ENCODE measurements at places on chromosomes 12 and 14.

GRCh38 chr12:107092669-107093416 is 506 bp downstream of the CRY1 start:
- peaks cover 4% of the 10 kb centered on the region for H3K27me3 ChIP-seq
- no peak overlapping the region for H3K27ac ChIP-seq
- peaks cover 9% of the 10 kb centered on the region for H3K4me1 ChIP-seq
- H3K36me3 ChIP-seq: peaks cover 3% of the 10 kb centered on the region
- no peak overlapping the region for H3K4me3 ChIP-seq

DNA sequence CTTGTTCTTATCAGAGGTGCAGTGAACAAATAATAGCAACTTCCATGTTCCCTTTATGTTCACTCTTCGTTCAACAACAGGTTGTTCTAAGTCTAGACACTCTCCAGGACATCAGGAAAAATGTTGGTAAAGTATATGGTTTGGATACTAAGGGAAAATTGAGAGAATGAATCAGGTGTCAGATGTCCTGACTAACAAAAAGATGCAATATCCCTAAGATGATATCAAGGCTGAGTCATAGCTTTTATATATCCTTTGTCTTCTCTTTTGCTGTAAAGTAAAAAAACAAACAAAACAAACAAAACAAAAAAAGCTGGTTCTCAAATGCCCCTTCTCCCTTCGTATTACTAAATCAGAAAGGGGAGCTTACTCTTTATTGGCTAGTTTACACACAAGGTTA is 11.1 kb downstream of the GLIPR1L1 start:
- no peak overlapping the region for H3K4me3 ChIP-seq
- H3K27ac ChIP-seq: no peak overlapping the region
- no peak for DNase-seq
- H3K27me3 ChIP-seq: peaks cover 11% of the 10 kb centered on the region
- peaks cover 9% of the 10 kb centered on the region for H3K4me1 ChIP-seq
- no peaks in the 10 kb centered on the region for H3K36me3 ChIP-seq

DNA sequence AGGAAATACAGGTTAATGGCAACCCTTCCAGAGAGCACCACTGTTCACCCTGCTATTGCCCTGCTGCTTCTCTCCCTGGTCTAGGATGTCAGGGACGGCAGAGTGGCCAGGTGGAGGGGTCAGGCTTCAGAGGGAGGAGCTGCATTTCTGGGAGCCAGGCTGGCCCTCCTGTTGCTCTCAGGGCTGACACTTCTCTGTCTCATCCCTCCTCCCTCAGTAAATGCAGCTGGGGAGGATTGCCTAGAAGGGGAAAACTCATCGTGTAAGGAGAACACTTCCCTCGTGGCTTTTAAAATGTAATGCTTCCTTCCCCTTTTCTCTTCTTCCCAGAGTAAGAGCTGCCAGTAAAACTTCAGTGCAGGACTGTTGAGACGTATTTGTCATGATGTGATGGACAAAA is 20.8 kb downstream of the SUSD6 start:
- no peak for DNase-seq
- no peak overlapping the region for H3K27ac ChIP-seq
- no peak overlapping the region for H3K4me3 ChIP-seq
- peaks cover 24% of the 10 kb centered on the region for H3K36me3 ChIP-seq
- no peaks in the 10 kb centered on the region for H3K27me3 ChIP-seq

GRCh38 chr12:21891751-21892217 is 49.4 kb downstream of the ABCC9 start:
- DNase-seq: no peak
- H3K27ac ChIP-seq: no peak overlapping the region
- H3K4me3 ChIP-seq: no peak overlapping the region
- H3K4me1 ChIP-seq: no peaks in the 10 kb centered on the region
- H3K36me3 ChIP-seq: no peaks in the 10 kb centered on the region

DNA sequence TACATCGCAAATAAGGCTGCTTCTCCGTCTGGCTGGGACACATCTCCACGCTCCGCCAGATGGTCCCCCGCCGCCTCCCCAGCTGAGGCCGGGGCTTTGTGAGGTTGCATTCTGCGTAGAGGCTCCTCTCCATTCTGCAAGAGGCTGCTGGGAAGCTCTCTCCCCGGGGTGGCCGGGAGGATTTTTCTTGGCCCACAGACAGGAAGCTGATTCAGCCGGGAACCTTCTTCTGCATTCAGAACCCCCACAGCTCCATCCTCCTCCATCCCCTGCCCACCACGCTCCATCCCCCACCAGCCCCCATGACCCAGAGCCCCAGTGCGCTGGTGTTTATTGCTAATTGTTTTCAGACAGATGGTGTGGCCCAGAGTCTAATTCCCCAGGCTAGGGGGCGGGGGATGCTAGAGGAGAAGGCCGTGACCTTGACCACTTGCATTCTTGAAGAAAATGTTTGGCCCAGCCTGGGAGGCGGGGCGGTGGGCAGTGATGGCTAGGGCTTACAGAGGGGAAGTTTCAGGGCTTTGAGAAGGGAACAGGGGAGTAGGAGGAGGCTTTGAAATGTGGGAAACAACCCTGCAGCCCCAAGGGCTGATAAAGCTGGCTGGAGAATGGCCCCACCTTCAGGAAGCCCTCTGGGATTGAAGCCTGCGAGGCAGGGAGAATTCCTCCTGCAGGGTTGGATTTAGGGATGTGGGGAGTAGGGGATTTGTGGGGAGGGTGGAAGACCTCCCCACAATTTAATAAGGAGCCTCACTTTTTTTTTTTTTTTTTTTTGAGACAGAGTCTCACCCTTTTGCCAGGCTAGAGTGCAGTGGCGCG is 88.5 kb upstream of the NCOR2 start:
- peaks cover 12% of the 10 kb centered on the region for H3K27me3 ChIP-seq
- no peaks in the 10 kb centered on the region for H3K4me1 ChIP-seq
- no peak overlapping the region for H3K4me3 ChIP-seq

DNA sequence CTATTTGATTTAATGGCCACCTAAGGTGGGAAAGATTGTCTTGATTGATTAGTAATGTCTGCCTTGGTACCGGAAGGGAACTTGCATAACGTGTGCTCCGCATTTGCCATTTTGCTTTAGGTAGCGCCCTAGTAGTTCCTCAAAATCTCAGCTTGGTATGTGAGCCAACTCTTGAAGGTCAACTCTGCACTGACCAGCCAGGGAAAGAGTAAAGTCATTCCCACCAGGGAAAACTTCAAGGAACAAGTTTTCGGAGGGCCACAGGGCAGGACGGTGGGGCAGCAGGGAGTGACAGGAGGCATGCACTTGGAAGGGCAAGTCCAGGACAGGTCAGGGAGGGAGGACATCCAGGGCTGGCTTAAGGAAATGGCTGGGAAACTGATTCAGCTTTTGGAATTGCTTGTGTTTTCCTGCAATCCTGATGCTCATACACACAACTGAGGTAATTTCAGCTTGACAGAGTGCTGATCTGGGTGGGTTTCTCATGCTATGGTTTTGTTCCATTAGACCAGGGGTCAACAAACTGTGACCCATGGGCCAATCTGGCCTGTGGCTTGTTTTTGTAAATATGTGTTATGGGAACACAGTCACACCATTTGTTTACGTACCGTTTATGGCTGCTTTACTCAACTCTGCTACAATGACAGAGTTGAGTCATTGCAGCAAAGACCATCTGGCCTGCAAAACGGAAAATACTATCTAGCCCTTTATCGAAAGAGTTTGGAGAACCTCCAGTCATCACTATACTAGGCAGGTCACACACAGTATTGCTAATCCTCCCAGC is 184.5 kb downstream of the RBM19 start:
- H3K27me3 ChIP-seq: peaks cover 9% of the 10 kb centered on the region
- no peak overlapping the region for H3K4me3 ChIP-seq
- no peak for DNase-seq
- H3K36me3 ChIP-seq: no peaks in the 10 kb centered on the region
- no peak overlapping the region for H3K27ac ChIP-seq

DNA sequence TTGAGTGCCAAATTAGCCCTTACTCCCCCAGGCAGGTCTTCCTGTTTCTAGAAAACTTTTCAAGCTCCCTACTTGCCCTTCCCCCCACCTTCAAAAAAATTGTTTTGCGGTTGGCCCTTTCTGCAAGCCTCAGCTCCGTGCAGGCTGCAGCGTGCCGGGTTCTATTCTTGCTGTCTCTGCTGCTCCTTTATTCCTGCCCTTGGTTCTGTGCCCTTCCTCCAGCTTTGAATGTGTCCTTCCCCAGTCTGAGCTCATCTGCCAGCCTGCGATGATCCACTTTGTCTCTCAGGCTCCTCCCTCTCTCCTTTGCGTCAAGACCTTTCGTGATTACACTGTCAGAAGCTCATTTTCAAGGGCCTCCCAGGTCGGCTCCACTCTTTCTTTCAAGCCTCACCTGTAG is 98.6 kb downstream of the IRF2BPL start:
- peak overlapping the region; percentile 85 for H3K27ac ChIP-seq
- H3K4me3 ChIP-seq: peak overlapping the region; percentile 51
- peak; percentile 80 for DNase-seq
- no peaks in the 10 kb centered on the region for H3K27me3 ChIP-seq
- no peaks in the 10 kb centered on the region for H3K36me3 ChIP-seq

- H3K4me1 ChIP-seq: no peaks in the 10 kb centered on the region
- H3K4me3 ChIP-seq: no peak overlapping the region
- H3K27me3 ChIP-seq: peaks cover 9% of the 10 kb centered on the region
- H3K36me3 ChIP-seq: no peaks in the 10 kb centered on the region
- H3K27ac ChIP-seq: no peak overlapping the region
- no peak for DNase-seq
These were observed 35.8 kb downstream of the BCAT1 start for GRCh38 chr12:24913130-24913529.

GRCh38 chr12:92953747-92954146 is 24.7 kb upstream of the EEA1 start:
- no peaks in the 10 kb centered on the region for H3K4me1 ChIP-seq
- H3K4me3 ChIP-seq: no peak overlapping the region
- DNase-seq: no peak
- no peaks in the 10 kb centered on the region for H3K36me3 ChIP-seq
- H3K27me3 ChIP-seq: no peaks in the 10 kb centered on the region
- H3K27ac ChIP-seq: no peak overlapping the region

DNA sequence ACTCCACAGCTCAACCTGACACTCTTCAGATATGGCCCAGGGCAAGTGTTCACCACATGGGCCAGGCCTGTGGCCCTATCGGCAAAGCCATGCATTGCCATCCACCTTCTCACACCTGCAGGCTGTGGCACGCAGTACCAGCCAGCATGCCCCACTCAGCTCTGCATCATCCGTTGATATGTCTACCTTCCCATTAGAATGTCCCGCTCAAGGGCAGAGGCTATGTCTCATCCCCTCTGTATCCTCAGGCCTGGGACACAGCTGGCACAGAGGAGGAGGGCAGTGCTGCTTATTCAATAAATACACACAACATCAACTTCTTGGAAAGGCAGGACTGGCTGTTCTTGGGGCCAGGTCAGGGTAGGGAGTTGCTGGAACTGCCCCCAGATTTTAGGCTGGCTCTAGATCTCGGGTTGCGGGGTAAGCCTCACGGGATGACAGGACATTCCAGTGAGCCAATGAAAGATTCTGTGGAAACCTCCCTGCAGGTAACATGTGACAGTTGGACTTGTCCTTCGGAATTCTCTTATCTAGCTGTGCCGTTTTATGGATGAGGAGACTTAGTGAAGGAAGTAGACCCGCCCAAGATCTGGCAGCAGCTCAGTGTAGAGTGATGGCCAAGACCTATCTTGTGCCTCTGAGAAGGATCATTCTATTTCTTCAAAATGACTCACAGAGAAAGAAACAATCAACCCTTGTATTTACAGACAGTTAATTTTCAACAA is 25.6 kb downstream of the SYNE3 start:
- no peaks in the 10 kb centered on the region for H3K27me3 ChIP-seq
- no peak for DNase-seq
- no peak overlapping the region for H3K4me3 ChIP-seq
- H3K4me1 ChIP-seq: peaks cover 51% of the 10 kb centered on the region
